ENCODE measurements at places on chromosomes 6 and 20.

GRCh38 chr6:259316-259715, 33.0 kb upstream of the DUSP22 start:
- no peak for DNase-seq

- no peak for DNase-seq
These were observed 22.7 kb downstream of the MCM8 start for GRCh38 chr20:5973172-5973571.

DNA sequence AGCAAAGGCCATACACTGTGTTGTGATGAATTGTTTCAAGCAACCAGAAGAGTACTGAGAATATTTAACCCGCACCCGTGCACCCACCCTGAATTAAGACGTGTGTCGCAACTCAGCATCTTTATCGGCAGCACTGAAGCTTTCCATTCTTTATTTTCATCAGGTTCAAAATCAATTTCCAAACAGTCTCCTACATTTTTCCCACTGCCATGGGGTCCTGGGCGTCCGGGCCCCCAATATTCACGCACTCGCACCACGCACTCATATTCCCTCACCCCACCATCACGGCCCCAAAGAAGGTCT, 1.8 kb downstream of the LTB start:
- DNase-seq: no peak

- no peak for DNase-seq
These were observed 614.2 kb downstream of the TENT5A start for GRCh38 chr6:81138236-81138635.

GRCh38 chr6:6729971-6730370, 141.5 kb downstream of the LY86 start:
- no peak for DNase-seq

DNA sequence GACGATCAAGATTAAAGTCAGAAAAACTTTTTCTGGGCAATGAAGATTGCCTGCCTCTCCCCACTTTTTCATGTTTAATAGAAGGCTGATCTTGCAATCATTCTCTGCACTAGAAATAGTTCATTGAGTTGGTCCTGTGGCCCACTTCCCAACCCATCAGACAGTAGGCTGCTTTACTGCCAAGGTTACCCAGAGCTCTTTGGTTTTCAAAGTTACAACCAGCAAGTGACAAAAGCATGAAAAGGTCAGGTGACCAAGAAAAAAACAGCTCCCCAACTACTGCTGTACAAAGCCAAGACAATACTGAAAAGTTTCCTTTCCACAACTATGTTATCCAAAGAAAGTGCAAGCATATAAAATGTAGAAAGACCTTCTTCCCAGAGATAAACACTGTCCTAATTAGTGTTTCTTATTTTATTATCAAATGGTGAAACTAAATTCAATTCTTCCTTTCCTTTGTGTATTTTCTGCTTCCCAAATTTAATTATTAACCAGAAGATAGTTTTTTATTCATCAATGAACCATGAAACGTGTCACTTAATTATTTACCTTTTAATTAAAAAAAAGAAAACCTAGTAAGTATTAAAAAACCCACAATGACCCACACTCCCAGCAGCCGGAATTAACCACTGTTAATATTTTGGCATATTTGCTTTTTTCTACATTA, 16.6 kb downstream of the DNAAF9 start:
- no peak for DNase-seq

DNA sequence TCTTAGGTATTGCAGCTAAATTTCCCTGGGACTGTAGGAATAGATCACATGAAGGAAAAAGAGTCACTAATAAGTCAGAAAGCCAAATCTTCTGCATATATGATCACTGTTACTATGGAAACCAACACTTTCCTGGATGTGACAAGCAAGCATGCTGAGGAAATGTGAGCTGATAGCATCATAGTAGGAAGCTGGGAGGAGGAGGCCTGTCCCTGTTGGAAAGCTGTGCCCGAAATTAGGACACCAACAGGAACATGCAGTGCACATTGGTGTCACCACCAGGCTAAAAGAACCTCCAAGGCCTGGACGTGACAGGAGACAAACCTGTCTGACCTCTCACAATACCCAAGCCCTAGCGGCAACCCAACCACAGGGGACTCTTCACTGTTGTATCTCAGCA, 181.9 kb upstream of the PCSK2 start:
- DNase-seq: no peak

GRCh38 chr20:17614176-17614811, 44.4 kb downstream of the DSTN start:
- peak; percentile 48 for DNase-seq

GRCh38 chr20:24754691-24755090, 194.4 kb upstream of the CST7 start:
- DNase-seq: peak; percentile 23

DNA sequence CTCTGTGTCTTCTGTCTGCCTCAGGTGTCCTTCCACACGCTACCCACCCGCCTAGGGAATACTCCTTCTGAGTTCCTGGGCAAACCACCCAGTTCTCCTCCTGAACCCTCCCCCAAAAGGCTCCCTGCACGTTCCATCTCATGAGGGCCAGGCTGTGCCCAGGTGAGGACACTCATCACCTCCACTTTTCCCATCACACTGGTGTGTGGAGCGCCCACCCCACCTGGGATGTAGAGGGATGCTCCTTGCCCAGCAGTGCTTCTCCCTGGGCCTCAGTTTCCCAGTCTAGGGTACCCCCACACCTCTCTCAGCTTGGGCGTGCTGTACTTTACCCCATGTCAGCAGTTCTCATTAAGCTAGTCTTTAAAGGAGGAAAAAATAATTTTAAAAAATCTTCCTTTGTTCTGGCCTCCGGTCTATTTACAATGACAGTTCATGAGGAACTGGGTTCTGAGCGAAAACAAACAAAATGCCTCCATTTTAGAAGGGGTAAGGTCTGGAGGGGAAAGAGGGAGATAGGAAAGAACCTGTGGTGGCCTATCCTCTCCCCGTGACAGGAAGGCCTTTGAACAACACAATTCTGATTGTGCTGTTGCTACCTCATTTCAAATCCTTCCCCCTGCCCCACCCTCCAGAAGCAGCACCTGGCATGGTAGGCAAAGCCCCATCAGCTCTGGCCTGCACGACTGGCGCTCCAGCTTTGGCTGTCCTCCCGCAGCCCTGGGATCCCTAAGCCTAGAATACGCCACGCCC, 1.7 kb upstream of the C20orf203 start:
- DNase-seq: no peak

- no peak for DNase-seq
These were observed 10.0 kb downstream of the HBS1L start for GRCh38 chr6:135044639-135045038.

DNA sequence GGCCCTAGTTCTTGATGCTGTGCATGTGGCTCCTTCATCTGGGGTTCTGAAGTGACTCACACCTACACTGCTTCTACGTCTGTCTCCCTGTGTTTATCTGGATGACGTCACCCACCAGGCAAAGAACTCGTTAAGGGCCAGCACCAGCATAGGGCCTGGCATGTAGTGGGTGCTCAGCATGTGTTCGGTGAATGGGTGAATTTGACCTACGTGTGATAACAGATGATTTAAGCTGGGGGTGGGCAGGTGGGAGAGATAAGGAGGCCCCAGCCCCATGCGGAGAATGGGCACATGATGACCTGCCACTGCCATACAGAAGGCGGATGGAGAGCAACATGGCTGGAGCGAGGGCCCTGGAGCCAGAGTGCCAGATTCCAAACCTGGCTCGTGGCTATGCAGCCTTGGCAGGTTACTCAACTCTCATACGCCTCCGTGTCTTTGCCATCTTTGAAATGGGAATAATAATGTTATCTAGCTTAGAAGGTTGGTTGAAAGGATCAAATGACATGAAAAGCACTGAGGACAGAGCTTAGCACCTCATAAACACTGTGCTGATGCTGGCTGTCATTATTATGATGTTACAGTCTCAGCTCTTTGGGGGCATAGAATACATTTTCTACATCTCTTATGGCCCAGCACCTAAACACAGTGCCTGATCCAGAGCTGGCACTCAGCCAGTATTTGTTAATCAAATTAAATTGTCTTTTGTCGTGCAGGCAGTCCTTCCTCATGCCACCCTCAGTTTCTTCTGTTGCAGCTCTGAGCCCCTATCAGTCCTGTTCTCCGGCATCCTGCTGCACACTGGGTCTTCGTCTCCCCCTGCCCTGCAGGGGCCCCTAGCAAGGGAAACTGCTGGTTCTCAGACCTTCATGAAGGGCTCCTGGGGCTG, 39.6 kb downstream of the VEGFA start:
- DNase-seq: no peak

DNA sequence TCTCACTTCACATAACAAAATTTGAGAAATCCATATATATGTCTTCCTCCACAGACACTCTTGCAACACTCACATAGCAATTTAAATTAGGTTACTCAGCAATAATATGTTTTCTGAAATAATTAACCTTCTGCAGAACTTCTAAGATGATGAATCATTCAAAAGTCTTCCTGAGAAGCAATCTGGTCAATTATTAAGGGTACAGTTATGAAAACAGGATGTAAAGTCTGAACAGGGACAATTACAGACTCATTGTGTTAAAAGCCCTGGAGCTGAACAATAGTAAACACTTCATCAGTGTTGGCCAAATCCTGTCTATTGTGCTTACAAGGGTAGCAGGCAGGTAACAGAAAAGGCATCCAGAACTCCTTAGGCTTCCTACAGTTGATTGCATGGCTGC, 75.4 kb downstream of the FILIP1 start:
- DNase-seq: no peak

DNA sequence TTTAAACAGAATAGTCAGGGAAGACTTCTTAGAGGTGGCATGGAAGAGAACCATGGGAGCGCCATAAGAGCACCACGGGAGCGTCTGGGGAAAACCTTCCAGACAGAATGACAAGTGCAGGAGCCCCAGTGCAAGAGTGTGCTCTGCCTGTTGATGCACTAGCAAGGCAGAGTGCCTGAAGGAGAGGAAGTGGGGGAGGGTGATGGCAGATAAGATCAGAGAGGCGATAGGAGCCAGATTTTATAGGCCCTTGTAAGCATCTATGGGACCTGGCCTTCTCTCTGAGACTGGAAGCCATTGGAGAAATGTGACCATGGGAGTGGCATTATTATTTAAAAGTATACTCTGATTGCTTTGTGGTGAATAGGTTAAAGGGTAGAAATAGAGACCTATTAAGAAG, 13.1 kb downstream of the FUCA2 start:
- DNase-seq: no peak

- no peak for DNase-seq
These were observed 74.8 kb downstream of the IMPG1 start for GRCh38 chr6:75997696-75998095.

DNA sequence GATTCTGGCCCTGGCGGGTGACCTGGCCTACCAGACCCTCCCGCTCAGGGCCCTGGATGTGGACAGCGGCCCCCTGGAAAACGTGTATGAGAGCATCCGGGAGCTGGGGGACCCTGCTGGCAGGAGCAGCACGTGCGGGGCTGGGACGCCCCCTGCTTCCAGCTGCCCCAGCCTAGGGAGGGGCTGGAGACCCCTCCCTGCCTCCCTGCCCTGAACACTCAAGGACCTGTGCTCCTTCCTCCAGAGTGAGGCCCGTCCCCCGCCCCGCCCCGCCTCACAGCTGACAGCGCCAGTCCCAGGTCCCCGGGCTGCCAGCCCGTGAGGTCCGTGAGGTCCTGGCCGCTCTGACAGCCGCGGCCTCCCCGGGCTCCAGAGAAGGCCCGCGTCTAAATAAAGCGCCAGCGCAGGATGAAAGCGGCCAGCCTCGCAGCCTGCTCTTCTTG, 868 bp upstream of the SLC2A4RG start:
- peak; percentile 83 for DNase-seq

- no peak for DNase-seq
These were observed 215.8 kb downstream of the UTRN start for GRCh38 chr6:144500892-144501291.

DNA sequence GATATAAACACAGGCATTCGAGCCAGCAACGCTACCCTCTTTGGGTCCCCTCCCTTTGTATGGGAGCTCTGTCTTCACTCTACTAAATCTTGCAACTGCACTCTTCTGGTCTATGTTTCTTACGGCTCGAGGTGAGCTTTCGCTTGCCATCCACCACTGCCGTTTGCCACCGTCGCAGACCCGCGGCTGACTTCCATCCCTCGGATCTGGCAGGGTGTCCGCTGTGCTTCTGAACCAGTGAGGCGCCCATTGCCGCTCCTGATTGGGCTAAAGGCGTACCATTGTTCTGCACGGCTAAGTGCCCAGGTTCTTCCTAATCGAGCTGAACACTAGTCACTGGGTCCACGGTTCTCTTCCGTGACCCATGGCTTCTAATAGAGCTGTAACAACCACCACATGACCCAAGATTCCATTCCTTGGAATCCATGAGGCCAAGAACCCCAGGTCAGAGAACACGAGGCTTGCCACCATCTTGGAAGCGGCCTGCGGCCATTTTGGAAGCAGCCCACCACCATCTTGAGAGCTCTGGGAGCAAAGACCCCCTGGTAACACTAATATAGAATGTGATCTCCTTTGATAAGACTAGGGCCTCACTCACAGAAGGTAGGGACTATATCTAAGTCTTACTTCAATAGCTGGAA, 973 bp downstream of the UBD start:
- no peak for DNase-seq
